ENCODE measurements at places on chromosomes 3 and 15. TPM values are rescaled to one million over a fixed set of nuclear protein-coding genes. Genes with fewer than 3 reads are reported as not detected.

DNA sequence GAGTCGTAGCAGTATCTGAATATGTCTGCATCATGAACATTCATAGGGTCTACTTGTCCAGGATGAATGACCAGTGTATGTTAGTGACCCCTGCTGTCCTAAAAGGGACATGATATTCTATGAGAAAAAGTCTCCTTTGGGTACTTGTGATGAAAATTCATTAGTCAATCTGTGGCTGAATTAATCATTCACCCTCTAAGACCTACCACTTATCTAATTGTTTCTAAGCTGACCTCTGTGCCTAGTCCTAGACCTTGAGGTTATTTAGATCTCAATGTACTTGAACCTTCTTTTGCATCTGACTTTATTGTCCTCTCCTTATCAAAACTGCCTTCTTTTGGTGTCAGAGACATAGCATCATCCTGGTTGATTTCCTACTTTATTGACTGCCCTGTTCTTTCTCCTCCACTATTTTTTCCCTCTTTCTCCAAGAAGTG is 799.3 kb downstream of the DIPK2A start:
- H3K4me3 ChIP-seq = no peak overlapping the region
- no peak overlapping the region for H3K27ac ChIP-seq
- no peaks in the 10 kb centered on the region for H3K4me1 ChIP-seq
- H3K36me3 ChIP-seq = no peaks in the 10 kb centered on the region
- peak; percentile 38 for DNase-seq

DNA sequence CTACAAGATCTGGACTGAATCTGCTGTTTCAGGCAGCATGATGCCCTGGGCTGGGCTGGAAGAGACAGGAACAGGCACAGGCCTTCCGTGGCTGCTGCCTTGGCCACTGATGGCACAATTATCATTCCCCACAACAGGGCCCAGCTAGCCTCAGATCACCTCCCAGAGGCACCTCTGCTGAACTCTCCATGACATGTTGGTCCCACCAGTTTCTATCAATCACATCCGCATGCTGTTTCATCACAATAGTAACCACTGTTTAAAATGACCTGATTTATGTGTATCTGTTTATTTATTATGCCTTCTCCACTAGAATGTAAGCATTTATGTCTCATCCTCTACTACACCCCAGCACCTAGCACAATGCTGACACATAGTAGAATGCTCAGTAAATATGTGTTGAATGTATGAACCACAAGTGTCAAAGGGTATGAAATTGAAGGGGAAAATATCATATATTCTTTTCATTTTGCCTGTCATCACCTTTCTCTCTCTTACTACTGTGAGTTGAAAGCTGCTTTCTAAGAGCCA is 32.7 kb upstream of the ZBTB38 start:
- H3K36me3 ChIP-seq = no peaks in the 10 kb centered on the region
- H3K4me1 ChIP-seq = peaks cover 10% of the 10 kb centered on the region
- no peak for DNase-seq
- no peak overlapping the region for H3K4me3 ChIP-seq
- H3K27ac ChIP-seq = no peak overlapping the region

DNA sequence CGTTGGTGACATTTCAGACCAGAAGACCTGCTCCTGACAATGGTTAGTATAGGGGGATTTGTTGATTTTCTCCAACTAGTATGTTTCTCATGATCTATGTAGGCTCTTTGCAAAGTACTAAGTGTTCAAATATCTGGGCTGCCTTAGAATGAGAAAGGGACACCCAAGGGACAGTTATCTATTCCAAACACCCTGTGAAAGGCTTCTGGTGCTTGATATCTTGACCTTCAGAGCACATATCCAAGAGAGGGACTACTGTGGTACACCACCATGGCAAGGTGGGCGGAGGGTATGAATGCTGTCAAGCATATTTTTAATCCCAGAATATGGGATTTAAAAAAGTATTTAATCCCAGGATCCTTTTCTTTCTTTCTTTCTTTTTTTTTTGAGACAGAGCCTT is 1.1 kb downstream of the FANCD2OS start:
- no peaks in the 10 kb centered on the region for H3K4me1 ChIP-seq
- no peaks in the 10 kb centered on the region for H3K27me3 ChIP-seq
- no peak overlapping the region for H3K27ac ChIP-seq
- no peak overlapping the region for H3K4me3 ChIP-seq
- DNase-seq = no peak
- H3K36me3 ChIP-seq = no peaks in the 10 kb centered on the region

LSM3 gene
- 12.2 TPM for polyA plus RNA-seq

ADCY5 gene
- 6.9 TPM for polyA plus RNA-seq

DNA sequence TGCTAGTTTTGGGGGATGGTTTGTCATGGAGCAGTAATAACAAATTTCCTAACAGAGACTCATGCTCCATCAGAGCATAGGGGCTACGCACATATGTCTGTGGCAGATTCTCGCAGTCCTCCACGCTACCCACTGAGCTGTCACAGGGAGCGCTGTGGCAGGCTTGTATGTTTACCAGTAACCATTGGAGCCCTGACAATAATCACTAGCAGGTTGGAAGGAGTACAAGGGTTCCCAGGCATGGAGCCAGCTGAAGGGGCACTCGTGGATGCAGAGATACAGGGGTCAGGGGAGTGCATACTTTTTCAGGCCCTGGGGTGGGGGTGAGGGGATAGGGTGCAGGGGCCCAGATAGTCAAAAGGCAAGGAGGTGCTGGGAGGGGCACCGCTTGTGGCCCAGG is 7.9 kb upstream of the GP9 start:
- no peaks in the 10 kb centered on the region for H3K27me3 ChIP-seq
- peaks cover 3% of the 10 kb centered on the region for H3K4me1 ChIP-seq
- no peak overlapping the region for H3K27ac ChIP-seq
- H3K4me3 ChIP-seq = no peak overlapping the region
- DNase-seq = peak; percentile 39

ANKRD63 gene
- polyA plus RNA-seq = not detected

DNA sequence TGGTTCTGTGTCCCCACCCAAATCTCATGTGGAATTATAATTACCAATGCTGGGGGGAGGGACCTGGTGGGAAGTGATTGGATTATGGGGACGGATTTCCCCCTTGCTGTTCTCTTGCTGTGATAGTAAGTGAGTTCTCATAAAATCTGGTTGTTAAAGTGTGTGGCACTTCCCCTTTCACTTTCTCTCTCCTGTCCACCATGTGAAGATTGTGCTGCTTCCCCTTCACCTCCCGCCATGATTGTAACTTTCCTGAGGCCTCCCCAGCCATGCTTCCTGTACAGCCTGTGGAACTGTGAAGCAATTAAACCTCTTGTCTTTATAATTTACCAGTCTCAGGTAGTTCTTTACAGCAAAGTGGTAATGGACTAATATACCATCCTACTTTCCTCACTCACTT is 289.6 kb downstream of the EFHB start:
- H3K27me3 ChIP-seq = no peaks in the 10 kb centered on the region
- no peak overlapping the region for H3K4me3 ChIP-seq
- H3K27ac ChIP-seq = no peak overlapping the region
- no peak for DNase-seq

IL5RA gene
- polyA plus RNA-seq = not detected

DNA sequence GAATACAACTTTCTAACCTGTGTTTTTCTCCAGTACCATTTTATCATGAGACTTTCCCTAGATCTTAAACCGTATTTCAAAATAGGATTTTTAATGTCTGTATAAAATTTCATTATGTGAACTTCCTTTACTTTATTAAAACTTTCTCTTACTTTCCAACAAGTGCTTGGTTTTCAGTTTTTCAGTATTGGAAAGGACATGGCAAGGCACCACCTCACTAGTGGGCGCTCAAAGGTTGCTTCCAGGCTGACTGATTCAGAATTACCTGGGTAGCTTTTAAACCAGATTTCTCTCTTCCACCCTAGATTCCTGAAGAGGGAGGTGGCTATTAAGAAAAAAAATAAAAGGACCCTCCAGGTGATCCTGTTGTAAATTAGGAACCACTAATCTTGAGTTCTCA is 236.6 kb downstream of the SOX2 start:
- no peak overlapping the region for H3K27ac ChIP-seq
- H3K27me3 ChIP-seq = no peaks in the 10 kb centered on the region
- peak; percentile 23 for DNase-seq

DNA sequence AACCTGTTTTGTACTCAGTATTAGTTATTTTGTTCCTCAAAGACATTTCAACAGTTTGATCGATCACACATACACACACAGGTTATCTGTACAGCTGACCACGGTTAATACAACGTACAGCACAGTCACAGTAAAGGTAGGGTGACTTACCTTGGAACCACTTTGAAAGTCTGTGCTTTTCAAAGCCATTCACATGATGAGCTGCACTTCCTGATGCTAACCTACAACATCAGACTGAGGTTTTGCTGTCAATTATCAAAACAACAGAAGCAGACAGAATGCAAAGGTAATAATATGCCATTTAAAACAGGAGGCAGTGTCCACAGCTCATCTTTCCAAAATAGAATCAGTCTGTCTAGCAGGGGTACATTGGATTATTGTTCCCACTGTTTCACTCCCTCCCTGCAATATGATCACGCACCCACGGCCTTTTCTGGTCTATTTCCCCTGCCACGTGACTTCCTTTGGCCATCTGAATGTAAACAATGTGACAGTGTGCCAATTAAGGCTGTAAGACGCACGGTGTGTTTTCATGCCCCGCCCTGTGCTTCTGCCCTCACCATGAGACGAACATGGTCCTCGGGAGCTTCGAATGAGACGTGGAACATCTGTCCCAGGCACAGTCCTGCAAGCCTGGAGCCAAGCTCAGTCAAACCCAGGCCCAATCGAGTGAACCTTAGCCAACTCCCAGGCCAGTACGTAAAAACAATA is 102.4 kb downstream of the FMN1 start:
- H3K4me1 ChIP-seq = no peaks in the 10 kb centered on the region
- no peak overlapping the region for H3K27ac ChIP-seq
- peak; percentile 22 for DNase-seq
- H3K4me3 ChIP-seq = no peak overlapping the region

DNA sequence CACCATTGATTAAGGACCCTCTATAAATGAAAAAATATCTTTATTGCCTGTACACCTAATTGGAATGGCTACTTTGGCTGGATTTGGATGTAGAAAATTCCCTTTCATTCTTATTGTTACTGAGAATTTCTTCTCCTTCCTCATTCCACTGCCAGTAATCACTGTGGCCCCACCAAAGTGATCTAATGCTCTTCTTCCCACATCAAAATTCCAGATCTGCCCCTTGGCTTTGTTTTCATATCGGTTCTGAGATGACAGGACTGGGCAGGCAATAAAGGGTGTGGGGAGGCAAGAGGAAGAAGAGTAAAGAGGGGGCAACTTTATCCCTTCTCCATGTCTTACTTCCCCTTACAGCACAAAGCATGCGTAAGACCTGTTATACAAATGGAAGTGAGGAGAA is 2.1 kb downstream of the ANKUB1 start:
- no peaks in the 10 kb centered on the region for H3K4me1 ChIP-seq
- H3K27me3 ChIP-seq = no peaks in the 10 kb centered on the region
- no peaks in the 10 kb centered on the region for H3K36me3 ChIP-seq
- DNase-seq = no peak
- no peak overlapping the region for H3K27ac ChIP-seq

DNA sequence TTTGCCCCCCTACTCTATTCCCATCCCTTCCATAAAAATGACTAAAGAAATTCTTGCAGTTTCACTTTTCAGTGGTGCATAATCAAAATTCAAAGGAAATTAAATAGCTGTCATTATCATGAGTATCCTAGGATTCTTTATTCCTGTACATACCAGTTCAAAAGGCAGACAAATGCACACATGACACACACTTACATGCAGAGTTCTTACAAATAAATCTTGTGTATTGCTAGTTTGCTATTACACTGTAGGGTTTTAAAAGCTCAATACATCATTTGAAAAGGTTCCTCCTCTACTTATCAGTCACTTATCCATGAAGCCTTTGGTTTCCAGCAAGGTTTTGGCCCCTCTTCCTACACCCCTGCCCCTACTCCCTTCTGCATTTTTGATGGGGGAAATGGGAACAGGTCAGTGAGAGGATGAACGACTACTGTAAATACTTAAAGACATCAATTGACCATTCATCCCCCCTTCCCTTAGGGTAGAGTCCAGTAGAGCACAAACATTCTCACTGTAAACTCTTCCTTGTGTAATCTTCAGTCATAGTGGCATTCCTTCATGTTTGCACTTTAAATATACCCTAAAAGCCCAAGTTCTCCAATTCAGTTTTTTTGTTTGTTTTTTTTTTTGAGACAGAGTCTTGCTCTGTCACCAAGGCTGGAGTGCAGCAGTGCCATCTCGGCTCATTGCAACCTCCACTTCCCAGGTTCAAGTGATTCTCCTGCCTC is 92.6 kb downstream of the SUCLG2 start:
- no peak overlapping the region for H3K4me3 ChIP-seq
- H3K4me1 ChIP-seq = no peaks in the 10 kb centered on the region
- no peak overlapping the region for H3K27ac ChIP-seq
- no peaks in the 10 kb centered on the region for H3K27me3 ChIP-seq
- DNase-seq = no peak

GRCh38 chr3:162769564-162769963 is 1273.0 kb downstream of the OTOL1 start:
- H3K27ac ChIP-seq = no peak overlapping the region
- H3K4me3 ChIP-seq = no peak overlapping the region
- no peaks in the 10 kb centered on the region for H3K4me1 ChIP-seq
- H3K27me3 ChIP-seq = no peaks in the 10 kb centered on the region
- DNase-seq = no peak

GRCh38 chr3:15361494-15362214 is 29.3 kb upstream of the SH3BP5 start:
- no peaks in the 10 kb centered on the region for H3K36me3 ChIP-seq
- DNase-seq = no peak
- H3K27me3 ChIP-seq = no peaks in the 10 kb centered on the region
- no peaks in the 10 kb centered on the region for H3K4me1 ChIP-seq
- no peak overlapping the region for H3K4me3 ChIP-seq

- no peaks in the 10 kb centered on the region for H3K4me1 ChIP-seq
- no peak overlapping the region for H3K4me3 ChIP-seq
- H3K27me3 ChIP-seq = no peaks in the 10 kb centered on the region
- no peaks in the 10 kb centered on the region for H3K36me3 ChIP-seq
- DNase-seq = no peak
- no peak overlapping the region for H3K27ac ChIP-seq
Measured at GRCh38 chr3:25843332-25843731, 53.4 kb downstream of the OXSM start.

- no peaks in the 10 kb centered on the region for H3K4me1 ChIP-seq
- no peak overlapping the region for H3K27ac ChIP-seq
- DNase-seq = peak; percentile 40
Measured at GRCh38 chr15:83559310-83559966, 94.5 kb upstream of the ADAMTSL3 start.

Data from small intestine (tissue), 16 donors.